ENCODE measurements at places on chromosomes 1 and 21.

GRCh38 chr21:38315122-38315521 is 58.3 kb downstream of the KCNJ15 start:
- no peak for DNase-seq

DNA sequence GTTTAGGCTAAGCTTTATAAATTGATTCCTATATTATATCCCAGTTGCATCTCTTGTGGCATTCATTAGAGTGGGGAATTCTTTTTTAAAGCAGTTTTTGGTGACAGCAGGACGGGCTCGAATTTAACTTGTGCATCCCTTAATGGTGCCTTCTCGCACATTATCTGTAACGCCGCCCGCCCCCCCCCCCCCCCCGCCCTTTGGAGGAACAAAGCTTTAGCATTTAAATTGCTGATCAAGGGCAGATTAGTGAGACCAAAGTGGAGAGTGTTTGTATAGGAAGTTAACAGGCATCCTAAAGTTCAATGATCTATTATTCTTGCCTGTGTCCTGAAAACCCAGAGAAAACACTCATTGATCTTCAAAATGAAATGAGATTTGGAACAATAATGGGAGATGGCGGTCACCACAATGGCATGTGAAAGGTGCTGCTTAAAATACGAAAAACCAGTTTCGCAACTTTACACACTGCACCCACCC is 2.2 kb downstream of the LMO4 start:
- DNase-seq = no peak

DNA sequence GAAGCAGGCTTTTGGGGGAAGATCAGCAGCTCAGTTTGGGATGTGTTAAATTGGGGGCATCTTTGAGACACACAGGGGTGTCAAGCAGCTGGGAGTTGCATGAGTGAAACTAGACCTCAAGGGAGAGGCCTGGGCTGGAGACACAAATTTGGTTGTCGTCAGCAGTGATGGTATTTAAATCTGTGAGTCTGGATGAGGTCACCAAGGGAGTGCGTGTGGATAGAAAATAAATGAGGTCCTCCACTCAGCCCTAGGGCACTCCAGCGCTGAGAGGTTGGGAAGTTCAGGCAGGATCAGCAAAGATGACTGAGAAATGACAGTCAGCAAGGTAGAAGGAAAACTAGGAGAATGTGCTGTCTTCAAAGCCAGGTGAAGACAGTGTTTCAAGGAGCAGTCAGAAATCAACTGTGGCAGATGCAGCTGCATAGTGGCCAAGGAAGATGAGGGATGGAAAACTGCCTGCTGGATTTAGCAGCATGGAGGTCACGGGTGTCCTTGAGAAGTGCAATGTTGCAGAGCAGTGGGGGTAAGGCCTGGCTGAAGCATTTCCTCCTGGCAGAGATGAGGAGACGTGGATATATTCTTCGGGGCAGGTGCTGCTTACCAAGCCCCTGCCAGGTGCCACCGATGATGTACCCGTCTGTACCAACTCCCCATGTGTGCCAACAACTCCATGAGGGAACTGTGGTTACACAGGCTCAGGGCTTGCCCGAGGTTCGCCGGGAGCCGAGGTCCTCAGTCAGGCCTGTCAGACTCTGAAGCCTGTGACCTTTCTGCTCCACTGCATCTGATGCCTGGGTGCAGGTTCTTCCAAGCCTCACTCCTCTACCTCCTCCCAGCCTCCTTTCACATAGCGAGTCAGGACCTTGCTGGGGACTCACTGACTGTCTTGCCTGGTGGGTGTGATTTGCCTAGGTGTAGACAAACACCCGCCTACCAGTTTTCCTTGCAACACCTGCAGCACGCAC is 11.3 kb downstream of the MAP7D1 start:
- DNase-seq = no peak

- DNase-seq = no peak
Observed at GRCh38 chr1:19809044-19809750, 5.9 kb downstream of the RNF186 start.

GRCh38 chr1:6093071-6093470 is 47.4 kb downstream of the KCNAB2 start:
- DNase-seq = no peak

DNA sequence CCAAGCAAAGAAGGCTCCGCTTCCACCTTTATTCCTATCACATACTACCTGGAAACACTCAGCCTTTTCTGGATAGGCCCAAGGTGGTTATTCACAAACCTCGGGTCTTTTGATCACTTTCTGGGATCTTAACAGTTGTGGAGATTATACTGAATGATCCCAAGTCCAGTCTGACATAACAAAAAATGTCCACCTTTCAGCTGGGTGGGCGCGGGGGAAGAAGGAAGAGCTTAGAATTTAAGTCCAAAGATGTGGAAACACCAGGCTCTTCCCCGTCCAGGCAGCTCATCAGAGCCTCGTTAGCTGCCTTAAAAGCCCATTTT is 338 bp upstream of the C1orf53 start:
- no peak for DNase-seq

DNA sequence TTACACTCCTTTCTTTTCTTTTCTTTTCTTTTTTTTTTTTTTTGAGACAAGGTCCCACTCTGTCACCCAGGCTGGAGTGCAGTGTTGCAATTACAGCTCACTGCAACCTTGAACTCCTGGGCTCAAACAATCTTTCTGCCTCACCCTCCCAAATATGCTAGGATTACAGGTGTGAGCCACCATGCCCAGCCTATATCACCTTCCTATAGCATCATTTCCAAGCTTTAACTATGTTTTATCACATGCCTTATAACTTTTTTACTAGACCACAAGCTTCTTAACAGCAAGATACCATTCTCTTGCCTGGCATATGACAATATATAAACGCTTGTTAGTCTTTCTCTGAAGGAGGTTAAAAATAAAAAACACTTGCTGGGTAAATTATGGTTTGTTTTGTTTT is 55.3 kb upstream of the MUTYH start:
- DNase-seq = no peak

GRCh38 chr1:11455967-11456570 is 22.9 kb upstream of the DISP3 start:
- no peak for DNase-seq

DNA sequence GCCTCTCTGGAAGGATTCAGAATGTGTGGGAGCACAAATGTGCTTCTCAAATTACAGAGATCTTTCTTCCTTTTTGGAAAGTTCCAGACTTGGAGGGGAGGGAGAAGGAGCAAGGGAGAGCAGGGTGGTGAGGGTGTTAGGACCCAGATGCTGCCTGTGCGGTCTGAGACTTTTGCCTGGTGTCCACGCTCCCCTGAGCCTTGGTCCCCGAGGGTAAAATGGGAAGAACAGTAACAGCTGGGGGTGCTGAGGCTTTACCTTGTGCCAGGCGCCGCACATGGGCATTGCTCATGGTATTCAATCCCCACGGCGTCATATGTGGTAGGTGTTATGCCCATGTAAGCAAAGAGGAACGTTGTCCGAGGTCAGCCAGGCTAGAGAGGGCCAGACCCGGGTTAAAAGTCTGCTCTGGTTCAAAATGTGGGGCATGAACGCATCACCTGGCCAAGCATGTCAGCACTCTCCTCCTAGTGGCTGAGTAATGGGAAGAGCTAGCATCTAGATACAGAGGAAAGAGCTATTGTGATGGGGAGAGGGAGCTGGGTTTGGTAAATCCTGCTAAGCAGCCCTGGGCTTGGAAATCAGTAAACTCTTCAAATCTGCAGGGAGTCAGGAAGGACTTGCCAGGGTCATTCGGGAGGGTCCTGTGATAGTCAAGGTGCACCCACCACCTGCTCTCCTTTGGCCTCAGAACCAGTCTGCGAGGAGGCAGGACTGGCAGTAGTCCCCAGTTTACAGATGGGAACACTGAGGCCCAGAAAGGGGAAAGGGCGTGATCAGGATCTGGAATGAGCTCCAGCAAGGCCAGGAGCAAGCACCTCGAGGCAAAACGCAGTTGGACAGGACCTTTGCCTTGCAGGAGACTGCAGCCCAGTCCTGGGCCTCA is 4.5 kb upstream of the RUNX3 start:
- DNase-seq = no peak

DNA sequence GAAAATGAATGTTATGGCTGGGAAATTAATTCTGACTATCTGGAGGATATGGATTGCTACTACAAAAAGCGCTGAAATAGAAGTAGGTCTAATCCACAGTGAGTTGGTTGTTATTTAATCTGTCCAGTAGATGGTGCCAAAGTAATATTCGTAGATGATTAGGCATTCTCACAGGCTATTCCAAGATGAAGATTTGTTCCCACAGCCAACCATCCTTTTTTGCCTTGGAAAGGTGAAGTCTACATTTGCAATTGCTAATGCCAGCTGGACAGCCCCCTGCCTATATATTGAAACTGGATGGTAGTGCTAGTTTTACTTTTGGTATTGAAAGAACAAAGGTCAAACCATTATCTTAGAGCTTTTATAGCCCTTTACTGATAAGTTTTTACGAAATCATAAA is 43.8 kb downstream of the RBM11 start:
- DNase-seq = peak; percentile 39

DNA sequence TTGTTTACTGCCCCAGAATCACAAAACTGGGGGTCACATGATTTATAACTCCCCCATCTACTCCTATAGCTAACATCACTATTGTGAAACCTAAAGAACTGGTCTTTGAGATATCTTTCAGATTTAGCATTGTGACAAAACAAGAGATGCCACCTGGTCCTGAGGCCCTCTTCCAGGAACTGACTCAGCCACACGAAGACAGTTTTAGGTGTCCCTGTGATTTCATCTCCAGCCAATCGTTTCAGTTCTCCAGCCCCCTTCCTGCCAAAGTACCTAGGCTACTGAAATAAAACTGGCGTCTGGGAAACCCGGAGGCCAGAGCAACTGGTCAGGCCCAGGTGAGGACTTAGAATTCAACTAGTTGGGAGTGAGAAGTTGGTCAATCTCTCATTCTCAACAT is 36.6 kb downstream of the TBX19 start:
- DNase-seq = no peak

All from HTR-8/SVneo (cell line).